ENCODE measurements at places on chromosomes 1 and 21.

DNA sequence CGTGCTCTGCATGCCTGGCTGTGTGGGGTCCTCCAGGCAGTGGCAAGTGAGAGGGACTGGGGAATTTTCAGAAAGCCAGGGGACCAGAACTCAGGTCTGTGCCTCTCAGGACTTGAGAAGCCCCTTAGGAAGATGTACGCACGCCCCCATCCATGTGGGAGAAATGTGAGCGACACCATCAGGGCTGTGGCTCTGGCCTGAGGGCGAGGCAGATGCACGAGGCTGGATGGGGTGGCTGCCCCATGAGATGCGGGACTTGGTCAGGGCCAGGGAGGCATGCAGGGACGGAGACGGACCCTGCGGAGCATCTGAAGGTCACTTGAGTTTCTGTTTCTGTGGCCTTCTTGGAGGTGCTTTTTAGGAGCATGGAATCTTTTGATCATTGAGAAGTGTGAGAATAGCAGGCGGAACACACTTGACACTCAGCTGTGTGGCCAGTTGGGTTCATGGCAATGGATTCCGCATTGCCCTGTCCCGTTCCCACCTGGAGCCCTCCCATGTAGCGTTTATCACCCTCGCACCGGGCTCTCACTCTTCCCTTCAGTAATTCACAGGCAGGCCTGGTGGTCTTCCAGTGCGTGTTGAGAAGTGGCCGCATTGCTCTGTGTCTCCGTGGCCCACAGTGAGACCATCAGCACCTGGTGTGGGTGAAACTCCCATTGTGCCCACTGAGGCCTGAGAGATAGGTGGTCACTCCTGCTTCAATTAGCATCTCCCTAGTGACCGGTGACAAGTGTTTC lies 30.7 kb upstream of the ACTRT2 start:
- DNase-seq = no peak

DNA sequence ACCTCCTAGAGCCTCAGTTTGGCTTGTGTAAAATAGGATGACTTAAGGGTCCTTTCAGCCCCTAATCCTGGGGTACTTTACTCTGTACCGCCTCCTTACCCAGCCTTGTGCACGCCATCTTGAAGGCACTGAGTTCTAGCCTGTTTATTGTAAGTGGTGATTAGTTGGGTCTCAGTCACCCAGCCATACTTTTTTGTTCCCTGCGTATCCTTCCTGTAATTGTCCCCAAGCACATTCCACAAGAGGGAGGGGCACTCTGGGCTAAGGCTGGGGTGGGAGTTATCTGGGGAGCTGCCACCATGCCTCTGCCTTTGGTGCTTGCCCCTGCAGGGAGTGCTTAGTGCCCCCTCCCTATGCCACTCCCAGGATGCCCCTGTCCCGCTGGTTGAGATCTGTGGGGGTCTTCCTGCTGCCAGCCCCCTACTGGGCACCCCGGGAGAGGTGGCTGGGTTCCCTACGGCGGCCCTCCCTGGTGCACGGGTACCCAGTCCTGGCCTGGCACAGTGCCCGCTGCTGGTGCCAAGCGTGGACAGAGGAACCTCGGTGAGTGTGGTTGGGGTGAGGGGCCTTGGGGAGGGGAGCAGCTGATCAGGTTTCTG lies 856 bp downstream of the FDPS start:
- no peak for DNase-seq

DNA sequence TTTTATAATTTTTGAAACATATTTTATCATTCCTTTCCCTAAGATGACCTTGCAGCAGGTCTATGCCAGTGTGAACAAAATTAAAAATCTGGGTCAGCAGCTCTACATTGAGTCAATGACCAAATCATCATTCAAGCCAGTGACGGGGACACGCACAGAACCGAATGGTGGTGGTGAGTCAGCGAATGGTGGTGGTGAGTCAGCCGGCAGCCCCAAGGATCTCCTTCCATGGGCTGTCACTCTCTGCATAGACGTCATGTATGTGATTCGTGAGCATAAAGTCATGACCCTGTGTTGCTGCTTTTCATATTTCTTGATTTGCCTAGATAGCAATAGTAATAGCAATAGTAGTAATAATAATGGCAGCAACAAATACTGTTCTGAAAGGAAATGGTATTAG lies 26.3 kb downstream of the PER3 start:
- DNase-seq = peak; percentile 91

GRCh38 chr1:79875187-79875586 lies 868.7 kb upstream of the ADGRL4 start:
- no peak for DNase-seq

- no peak for DNase-seq
These were observed 9.8 kb downstream of the PAX7 start for GRCh38 chr1:18640228-18641004.

GRCh38 chr1:22978299-22978698 lies 5.6 kb upstream of the LACTBL1 start:
- DNase-seq = peak; percentile 38

GRCh38 chr1:66532798-66533783 lies 862 bp upstream of the SGIP1 start:
- DNase-seq = peak; percentile 90

DNA sequence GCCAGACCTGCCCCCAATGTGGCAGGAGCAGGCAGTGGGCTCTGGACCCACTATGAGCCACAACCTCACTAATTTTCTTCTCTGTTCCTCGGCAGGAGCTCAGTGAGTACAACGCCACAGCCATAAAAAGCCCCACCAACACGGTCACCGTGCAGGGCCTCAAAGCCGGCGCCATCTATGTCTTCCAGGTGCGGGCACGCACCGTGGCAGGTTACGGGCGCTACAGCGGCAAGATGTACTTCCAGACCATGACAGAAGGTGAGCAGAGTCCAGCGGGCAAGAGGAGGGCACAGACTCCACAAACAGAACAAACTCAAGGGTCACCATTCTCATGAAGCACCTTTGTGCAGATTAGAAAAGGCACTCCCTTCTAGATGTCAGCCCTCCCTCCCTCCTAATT lies 79.9 kb downstream of the LACTBL1 start:
- DNase-seq = no peak

DNA sequence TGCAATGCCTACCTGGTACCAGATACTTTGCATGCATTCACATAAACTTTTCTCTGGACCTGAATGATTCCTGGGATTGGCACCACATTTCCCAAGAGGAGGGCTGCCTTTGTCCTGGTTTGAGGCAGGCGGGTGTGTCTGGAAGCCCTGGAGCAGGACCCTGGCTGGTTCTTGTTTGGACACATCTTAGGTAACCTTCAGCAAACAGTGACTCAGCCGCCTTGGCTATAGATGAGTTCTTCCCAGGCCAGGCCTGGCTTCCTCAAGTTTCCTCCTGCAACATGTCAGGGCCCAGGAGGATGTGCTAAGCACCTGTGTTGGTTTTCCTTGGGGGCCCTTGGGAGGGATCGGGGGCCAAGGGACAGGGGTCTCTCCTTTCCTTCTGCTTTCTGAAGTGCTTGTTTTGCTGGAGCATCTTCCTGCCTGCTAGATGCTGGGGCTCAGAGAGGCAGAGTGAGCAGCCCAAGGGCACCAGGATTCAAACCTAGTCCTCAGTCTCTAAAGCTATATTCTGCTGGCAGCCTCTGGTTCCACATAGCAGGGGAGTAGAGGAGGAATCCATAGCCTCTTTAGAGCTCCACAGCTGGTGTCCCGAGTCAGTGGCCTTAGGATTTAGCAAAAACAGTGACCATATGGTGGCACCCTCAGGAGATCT lies 38.2 kb downstream of the PAX7 start:
- peak; percentile 2 for DNase-seq

DNA sequence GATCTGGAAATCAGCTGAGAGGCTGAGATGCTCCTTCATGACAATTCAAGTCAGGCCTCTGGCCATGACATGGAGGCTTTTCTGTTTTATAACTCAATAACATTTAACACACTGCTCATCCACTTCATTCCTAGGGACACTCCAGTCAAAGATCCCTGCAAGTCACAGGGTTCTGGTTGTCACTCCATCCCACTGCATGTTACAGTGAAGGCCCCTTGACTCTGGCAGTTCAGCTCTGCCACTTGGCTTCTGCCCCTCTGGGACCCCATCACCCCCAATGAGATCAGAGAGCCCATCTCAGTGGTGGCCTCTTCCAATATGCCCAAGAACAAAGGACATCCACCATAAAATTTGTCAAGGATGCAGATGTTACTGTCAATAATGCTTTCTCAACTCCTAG lies 10.0 kb upstream of the FAM110D start:
- DNase-seq = no peak

- DNase-seq = no peak
These were observed 28.2 kb downstream of the PTGER3 start for GRCh38 chr1:71019233-71019969.

DNA sequence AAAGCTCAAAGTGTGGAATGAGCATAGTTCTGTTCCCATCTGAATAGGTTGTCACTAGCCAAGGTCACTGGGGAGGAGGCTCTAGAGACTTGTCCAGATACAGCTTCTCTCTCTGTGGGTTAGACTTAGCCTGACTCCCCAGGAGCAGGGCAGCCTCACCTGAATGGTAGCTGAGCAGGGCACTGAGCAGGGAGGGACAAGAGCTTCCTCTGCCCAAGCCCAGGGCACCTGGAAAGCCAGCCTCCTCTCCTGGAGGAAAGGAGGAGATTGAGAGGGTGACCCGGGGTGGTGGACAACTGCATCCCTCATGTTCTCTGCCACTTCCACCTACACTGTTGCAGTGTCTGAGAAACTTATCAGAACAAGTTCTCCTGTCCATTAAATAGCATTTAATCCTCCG lies 59.0 kb upstream of the F3 start:
- no peak for DNase-seq

DNA sequence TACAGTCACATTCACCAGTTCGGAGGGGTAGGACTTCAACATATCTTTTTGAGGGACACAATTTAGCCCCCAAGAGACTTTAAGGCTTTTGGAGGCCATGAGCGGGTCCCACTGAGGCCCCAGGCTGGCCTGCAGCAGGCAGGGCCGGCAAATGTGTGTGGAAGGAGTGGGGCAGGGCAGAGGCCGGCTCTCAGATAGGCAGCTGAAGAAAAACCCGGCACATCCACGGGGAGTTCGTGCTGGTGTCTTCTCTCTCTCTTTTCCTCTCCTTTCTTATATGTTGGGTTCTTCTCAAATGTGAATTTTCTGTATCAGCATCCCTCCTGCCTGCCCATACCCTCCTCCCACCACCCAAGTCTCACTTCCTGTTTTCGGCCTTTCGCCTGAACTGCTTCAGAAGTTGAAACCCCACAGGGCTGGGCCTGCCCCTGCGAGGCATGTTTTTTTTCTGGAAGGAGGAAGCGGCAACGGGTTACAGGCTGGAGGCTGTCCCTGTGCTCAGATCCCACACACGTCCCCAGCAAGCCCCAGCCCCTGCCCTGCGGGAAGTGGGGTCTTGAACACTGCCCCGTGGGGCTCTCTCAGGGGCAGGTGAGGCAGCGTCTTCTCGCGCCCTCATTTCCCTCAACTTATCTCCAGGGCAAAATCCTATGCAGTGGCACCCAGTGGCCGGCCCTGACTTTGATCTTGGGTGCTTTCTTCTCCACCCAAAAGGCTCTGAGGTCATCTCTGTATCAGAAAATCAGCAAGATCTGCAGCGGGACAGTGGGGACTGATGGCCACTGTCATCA lies 9.7 kb upstream of the UMODL1 start:
- peak; percentile 9 for DNase-seq

DNA sequence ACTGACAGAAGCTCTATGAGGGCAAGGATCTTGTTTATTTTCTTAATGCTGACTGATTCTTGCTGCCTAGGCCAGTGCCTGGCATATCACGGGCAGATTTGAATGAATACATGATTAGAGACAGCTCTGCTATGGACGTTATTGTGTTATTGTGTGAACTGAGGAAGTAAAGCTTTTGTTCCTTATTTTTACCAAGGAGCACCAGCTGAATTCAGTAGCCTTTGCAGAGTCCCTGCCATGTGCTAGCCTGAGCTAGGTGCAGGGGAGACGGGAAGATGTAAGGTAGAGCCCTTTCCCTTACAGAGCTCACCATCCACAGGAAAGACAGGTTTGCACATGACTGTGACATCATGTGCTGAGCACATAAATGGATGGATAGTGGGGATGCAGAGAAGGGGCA lies 36.0 kb upstream of the SCMH1 start:
- DNase-seq = no peak

DNA sequence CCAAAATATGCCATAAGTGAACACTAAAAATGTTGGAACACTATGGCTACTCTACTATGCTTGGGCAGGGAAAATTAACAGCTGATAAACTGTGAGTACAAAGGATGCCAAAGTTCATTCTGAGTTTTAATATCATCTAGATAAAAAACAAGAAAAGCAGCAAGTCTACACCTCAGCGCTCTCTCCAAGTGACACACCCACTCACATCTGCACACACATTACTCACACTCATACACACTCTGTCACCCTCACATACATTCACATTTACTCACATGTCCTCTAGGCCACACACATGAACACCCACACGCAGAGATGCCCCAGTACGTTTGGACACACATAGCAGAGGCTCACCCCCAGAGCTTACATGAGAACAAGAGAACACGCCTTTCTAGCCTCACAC lies 87.3 kb upstream of the RAB4A start:
- DNase-seq = no peak

DNA sequence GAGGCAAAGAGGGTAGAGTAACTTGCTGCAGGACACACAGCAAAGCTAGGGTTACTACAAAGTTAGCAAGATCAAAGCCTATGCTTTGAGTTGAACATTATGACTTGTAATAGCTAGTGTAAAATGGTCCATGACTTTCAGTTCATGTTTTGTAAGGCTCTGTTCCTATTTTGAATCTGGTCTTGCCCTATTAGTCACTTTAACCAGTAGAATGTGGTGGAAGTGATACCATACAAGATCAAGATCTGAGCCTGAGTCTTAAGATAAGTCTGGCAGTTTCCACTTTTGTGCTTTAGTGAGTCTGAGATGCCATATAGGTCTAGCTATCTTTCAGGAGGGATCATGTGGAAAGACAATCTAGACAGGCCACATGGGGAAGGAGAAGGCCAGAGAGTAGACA lies 282.1 kb upstream of the BRINP3 start:
- DNase-seq = no peak

DNA sequence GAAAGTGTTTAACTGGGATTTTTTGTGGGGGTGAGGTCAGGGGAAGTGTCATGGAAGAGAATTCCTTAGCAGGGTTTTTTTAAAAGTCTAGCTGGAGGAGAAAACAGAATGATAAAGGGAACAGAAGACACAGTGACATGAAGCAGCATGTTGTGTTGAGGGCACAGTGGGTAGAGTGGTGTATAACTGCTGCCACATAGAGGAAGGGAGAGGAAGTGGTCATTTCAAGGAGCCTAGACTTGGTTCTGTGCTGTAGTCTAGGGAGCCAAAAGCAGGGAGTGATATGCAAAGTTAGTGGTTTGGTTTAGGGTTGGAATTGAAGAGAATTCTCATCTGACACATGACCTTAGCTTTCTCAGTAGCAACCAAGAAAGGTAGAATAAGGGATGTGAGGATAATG lies 10.2 kb downstream of the EEIG2 start:
- DNase-seq = peak; percentile 58

- DNase-seq = no peak
These were observed 522 bp downstream of the DISP3 start for GRCh38 chr1:11479375-11479979.

GRCh38 chr1:229102741-229103391 lies 168.0 kb upstream of the RAB4A start:
- no peak for DNase-seq

Measured in choroid plexus epithelial cell (primary cell).